ENCODE measurements at places on chromosomes 16 and 17.

DNA sequence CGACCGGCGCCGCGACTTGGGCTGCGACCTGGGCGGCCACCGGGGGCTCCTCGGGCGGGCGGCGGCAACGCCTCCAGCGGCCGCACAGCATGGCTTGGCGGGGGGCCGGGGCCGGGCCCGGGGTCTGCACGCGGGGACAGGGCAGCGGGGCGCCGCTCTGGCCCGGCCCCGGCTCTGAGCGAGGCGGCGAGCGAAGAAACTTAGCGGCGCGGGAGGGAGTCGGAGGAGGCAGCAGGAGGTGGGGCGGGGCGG lies at the start of gene PLCD3:
TSS of gene PLCD3 (minus strand) at position 196 of the 252 bp plus-strand sequence. CDS start at position 91, 105 bp downstream.
- DNase-seq, result no peak

DNA sequence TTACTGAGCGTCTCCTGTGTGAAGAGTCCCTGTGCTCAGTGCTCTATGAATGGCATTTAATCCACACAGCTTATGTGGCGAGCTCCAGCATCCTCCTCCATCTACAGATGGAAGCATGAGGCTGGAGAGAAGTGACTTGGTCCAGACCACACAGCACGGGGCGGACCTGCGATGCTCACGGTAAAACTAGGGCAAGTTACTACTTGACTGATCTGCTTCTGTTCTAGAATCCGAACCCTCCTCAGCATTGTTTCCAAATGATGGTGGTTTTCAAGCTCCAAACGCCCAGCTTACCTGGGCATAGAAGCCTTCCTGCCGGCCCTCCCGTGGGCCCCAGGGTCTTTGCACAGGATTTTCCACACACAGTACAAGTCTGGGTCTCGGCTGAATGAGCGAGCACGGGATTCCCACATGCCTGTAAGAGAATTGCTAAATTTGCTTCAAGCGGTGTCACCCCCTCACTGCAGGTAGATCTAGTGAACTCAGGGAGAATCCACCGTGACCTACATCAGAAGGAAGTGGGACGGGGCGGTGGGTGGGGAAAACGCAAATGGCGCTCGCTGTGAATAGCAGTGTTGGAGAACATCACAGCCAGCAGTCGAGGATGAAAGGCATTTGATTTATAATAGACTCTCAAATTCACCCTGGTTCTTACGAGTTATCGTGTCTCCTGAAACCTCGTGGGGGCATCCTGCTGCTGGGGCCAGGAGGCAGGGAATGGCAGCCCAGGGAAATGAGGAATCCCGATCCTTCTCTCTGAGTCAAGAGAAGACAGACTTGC lies 101.1 kb downstream of the CMIP start:
- DNase-seq, result no peak

DNA sequence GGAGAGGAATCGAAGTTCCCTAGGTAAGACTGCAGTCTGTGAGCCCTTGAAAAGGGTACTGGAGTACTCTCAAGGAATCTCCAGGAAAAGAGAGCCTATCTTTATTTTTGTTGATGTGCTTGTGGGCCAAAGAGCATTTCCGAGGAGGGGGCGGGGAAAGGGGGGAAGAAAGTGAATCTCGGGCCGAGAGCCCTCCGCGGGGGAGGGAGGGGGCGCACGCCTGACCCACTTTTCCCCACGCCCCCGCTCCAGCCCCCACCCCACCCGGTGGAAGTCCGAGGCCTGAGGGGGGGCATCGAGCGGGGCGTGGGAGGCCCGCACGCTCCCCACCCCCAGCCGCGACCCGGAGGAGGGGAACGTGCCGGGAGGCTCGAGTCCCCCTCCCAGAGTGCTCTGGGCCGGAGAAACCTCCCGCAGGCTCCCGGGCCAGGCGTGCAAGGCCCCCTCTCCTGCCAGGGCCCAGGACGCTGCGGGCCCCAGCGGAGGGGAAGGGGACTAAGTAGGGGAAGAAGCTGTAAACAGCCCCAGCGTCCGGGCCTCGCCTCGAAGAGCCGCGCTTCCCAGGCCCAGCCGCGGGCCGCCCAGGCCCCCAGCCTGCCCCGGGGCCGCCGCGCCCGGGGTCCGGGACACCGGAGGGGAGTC lies 444 bp downstream of the HELZ start:
- DNase-seq, result no peak

GRCh38 chr16:73965591-73965990 lies 331.0 kb upstream of the PSMD7 start:
- DNase-seq, result no peak

GRCh38 chr16:8120001-8120400 lies 470.3 kb downstream of the TMEM114 start:
- DNase-seq, result no peak

- DNase-seq, result peak; percentile 81
These were observed 34.1 kb downstream of the HIC1 start for GRCh38 chr17:2089021-2089422.

- no peak for DNase-seq
These were observed 3.3 kb downstream of the SMIM5 start for GRCh38 chr17:75636381-75637142.
